ENCODE measurements at places on chromosomes 1 and 21. TPM values are rescaled to one million over a fixed set of nuclear protein-coding genes. Genes with fewer than 3 reads are reported as not detected.

DNA sequence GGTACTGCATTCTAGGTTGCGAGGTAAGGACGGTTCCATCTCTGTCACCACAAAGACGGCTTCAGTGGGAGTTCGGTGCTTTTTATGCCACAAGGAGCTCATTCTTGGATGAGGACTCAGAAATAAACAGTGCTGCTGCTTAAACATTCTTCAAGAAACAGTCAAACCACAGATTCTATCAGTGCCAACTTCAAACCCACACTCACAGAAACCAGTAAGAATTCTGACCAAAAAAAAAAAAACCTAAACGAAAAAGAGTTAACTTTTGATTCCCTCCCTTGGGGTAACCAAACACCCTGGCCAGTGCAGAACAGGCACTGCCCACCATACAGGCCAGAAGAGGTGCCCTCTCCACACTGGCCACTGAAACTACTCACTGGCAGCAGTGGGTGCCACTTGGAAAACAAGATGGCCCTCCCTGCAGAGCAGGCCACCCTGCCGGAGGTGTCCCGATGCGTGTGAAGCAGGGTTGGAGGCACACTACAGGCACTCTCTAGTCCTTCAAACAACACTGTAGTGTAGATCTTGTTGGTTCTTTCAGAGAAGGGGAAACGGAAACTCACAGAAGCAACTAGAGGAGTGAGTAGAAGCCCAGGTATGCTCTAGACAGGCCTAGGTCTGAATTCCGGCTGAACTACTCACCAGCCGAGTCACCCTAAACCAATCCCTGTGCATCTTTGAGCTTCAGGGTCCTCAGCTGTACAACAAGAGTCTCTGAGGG lies 87.3 kb upstream of the TLR5 start:
- H3K27ac ChIP-seq, result no peak overlapping the region
- no peak for DNase-seq
- H3K4me3 ChIP-seq, result no peak overlapping the region
- no peaks in the 10 kb centered on the region for H3K36me3 ChIP-seq

PPP1R15B gene
- total RNA-seq, result 46.9 TPM

OPRD1 gene
- total RNA-seq, result 0.79 TPM

SPRR2B gene
- not detected for total RNA-seq

CRNN gene
- total RNA-seq, result not detected

All from A673 (cell line).